ENCODE measurements at places on chromosomes 11 and 22. TPM values are rescaled to one million over a fixed set of nuclear protein-coding genes. Genes with fewer than 3 reads are reported as not detected.

DNA sequence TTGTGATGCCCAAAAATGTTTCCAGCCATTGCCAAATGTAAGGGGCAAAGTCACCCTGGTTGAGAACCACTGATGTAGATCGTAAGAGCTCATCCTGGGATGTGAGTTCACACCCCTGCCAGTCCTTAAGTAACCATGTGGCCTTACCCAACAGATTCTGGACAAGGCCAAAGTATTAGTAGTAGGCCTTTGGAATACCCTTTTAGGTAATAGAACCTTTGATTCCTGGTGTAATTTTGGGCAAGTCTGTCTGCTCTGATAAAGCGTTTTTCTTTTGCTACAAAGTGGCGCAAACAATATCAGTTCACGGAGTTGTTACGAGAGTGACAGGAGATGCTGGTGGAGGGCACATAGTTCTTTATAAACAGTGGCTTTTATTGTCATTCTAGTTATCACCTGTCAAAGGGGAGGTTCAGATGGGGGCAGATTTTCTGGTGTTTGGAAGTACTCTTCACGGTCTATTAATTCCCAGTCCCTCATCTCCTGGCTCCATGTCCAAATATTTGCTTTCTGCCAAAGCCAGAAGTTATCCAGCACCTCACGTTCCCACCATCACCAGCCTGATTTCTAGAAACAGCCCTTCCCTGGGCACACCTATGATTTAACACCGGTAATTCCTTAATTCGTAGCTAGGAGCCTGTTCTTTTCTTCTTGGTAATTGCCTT lies 73.8 kb upstream of the CRYBB3 start:
- peaks cover 13% of the 10 kb centered on the region for H3K4me1 ChIP-seq
- no peak overlapping the region for H3K27ac ChIP-seq
- no peak overlapping the region for H3K4me3 ChIP-seq
- no peak for DNase-seq
- peaks cover 2% of the 10 kb centered on the region for H3K36me3 ChIP-seq

Gene DKK3
- 165 TPM for total RNA-seq

DNA sequence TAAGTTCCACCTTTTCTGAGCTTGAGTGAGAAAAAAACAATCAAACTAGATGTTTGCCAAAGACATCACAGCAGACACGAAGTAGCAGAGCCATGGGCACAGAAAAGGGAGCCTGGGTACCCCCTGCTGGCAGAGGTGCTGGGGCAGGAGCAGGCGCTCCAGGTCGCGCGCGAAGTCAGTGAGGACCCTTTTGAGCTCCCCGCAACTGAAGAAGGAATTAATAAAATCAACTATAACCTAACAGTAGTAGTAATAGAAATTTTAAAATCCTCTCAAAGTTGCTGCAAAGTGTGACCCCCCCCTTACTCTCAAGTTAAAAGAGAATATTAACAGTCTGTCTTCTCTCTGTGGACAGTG lies 20.0 kb upstream of the PARVB start:
- H3K36me3 ChIP-seq, result no peaks in the 10 kb centered on the region
- peaks cover 14% of the 10 kb centered on the region for H3K4me1 ChIP-seq
- DNase-seq, result no peak
- H3K27me3 ChIP-seq, result no peaks in the 10 kb centered on the region

DNA sequence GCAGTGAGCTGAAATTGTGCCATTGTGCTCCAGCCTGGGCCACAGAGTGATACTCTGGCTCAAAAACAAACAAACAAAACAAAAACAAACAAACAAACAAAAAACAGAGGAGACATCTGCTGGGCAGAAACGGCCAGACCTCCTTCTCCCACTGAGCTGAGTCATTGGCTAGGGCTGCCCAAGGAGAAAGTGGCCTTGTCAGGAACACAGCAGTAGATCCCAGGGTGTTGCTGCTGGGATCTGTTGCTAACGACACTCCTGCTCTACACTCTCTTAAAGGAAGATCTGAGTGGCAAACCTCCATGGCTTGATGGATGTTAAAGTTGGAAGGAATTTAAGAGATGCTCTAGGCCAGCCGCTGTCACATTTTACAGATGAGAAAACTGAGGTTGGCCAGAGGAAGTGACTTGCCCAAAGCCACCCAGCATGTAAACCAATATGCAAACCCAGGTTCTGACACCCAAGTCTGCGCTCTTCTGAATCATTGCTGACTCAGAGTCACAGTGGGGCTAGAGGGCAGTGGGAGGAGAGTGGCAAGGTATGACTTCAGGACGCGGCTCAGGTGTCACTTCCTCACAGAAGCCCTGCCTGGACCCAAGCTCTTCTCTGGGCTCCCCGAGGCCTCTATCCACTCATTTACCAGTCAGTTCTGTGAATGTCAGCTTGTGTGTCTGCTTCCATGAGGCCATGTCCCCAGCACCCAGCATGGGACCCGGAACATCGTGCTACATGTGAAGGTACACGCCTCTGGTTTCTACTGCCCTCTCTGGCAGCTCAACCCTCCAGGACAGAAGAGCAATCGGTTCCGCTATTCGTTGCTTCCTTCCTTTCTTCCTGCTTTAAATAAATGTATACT lies 11.3 kb upstream of the GDPD5 start:
- peaks cover 14% of the 10 kb centered on the region for H3K4me1 ChIP-seq
- no peaks in the 10 kb centered on the region for H3K36me3 ChIP-seq
- H3K27ac ChIP-seq, result no peak overlapping the region
- H3K27me3 ChIP-seq, result no peaks in the 10 kb centered on the region
- no peak for DNase-seq
- H3K4me3 ChIP-seq, result no peak overlapping the region

Gene GVQW3
- 0.99 TPM for total RNA-seq

DNA sequence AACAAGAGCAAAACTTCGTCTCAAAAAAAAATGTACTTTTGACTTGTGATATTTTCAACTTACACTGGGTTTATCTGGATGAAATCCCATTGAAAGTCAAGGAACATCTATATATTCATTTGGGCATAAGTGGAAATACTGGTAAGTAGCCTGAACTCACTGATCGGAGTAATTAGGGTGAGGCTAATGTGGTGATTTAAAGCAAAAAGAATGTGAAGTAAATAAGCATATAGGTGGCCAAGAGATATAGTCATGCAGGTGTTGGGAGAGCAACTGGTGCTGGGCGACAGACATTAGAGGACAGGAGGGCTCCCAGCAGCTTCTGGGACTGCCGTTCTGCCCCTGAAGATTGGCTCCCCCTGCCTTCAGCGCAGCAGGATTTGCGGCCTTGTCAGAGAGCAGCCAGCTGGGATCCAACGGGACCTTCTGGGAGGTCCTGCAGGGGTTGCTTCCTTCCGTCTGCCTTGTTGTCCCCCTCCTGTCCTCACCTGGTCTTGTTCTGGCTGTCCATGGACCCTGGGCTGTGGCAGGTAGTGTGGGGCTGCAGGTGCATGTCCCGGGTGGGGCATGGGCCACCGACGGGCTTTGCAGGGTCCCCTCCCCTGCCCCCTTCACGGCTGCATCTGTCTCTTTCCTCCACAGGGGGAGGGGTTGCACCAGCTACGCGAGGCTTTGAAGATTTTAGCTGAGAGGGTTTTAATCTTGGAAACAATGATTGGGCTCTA lies 14.1 kb downstream of the RHBDD3 start:
- H3K36me3 ChIP-seq, result no peaks in the 10 kb centered on the region
- DNase-seq, result no peak
- H3K4me1 ChIP-seq, result no peaks in the 10 kb centered on the region
- H3K27me3 ChIP-seq, result no peaks in the 10 kb centered on the region

DNA sequence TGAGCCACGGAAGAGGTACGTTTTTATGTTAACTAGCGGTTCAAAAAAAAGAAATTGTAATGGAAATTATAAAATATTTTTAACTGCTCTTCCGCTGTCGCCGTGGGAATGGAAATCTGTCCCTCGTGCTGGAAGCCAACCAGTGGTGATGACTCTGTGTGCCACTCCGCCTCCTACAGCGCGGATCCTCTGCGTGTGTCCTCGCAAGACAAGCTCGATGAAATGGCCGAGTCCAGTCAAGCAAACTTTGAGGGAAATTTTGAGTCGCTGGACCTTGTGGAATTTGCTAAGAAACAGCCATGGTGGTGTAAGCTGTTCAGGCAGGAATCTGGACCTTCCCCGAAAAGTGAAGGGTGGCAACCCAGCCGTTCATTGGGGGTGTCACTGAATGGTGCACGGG lies 2.9 kb upstream of the CBX7 start:
- no peak overlapping the region for H3K4me3 ChIP-seq
- no peaks in the 10 kb centered on the region for H3K36me3 ChIP-seq
- no peak overlapping the region for H3K27ac ChIP-seq
- no peaks in the 10 kb centered on the region for H3K4me1 ChIP-seq
- H3K27me3 ChIP-seq, result peaks cover 26% of the 10 kb centered on the region
- no peak for DNase-seq

Gene OR10D3
- not detected for total RNA-seq

Gene CTSF
- total RNA-seq, result 14.4 TPM

Gene DBX1
- not detected for total RNA-seq

- peaks cover 25% of the 10 kb centered on the region for H3K4me1 ChIP-seq
- H3K4me3 ChIP-seq, result no peak overlapping the region
- DNase-seq, result no peak
- H3K27me3 ChIP-seq, result no peaks in the 10 kb centered on the region
- no peak overlapping the region for H3K27ac ChIP-seq
These were observed 41.8 kb downstream of the OSBPL5 start for GRCh38 chr11:3123305-3123704.

DNA sequence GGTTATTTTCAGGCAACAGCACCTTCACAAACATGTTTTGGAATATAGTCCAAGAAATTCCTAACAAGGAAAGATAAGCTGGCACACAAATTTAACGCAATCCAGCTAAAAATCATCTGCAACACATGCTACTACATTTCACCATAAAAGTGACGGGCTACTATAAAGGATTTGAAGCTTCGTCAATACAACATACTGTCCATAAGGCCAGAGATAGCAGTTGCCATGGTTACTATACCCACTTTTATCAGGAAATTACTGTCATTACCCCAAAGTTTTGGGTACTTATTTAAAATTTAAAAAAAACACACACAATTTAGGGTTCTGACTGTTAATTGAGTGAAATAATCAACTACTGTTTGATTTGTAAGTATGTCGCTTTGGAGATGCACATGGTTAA lies 6.9 kb downstream of the PHF21A start:
- H3K27ac ChIP-seq, result no peak overlapping the region
- peaks cover 9% of the 10 kb centered on the region for H3K4me1 ChIP-seq
- no peaks in the 10 kb centered on the region for H3K27me3 ChIP-seq
- H3K36me3 ChIP-seq, result no peaks in the 10 kb centered on the region

All from endothelial cell of umbilical vein (primary cell).